Stimulated activated CD4-positive, alpha-beta T cell treated with anti-CD3 and anti-CD28 coated beads, Interleukin-12 subunit alpha, Interleukin-12 subunit beta, amount 100 ng/mL, for 48 hours (primary cell): ENCODE measurements at places on chromosomes 13 and 19.

DNA sequence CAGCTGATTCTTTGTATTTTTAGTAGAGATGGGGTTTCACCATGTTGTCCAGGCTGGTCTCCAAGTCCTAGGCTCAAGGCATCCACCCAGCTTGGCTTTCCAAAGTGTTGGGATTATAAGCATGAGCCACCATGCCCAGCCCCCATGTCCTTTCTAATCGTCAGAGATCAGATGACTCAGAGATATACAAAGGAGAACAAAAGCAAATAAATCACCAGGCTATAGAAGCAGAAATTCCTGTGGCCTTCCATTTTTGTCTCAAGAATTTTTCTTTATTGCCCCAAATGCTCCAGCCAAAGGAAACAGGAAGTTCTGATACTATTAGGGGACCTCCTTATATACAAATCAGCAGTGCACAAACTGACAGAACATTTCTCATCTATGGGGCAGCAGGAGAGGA lies 207.8 kb downstream of the RFC3 start:
- DNase-seq: no peak

DNA sequence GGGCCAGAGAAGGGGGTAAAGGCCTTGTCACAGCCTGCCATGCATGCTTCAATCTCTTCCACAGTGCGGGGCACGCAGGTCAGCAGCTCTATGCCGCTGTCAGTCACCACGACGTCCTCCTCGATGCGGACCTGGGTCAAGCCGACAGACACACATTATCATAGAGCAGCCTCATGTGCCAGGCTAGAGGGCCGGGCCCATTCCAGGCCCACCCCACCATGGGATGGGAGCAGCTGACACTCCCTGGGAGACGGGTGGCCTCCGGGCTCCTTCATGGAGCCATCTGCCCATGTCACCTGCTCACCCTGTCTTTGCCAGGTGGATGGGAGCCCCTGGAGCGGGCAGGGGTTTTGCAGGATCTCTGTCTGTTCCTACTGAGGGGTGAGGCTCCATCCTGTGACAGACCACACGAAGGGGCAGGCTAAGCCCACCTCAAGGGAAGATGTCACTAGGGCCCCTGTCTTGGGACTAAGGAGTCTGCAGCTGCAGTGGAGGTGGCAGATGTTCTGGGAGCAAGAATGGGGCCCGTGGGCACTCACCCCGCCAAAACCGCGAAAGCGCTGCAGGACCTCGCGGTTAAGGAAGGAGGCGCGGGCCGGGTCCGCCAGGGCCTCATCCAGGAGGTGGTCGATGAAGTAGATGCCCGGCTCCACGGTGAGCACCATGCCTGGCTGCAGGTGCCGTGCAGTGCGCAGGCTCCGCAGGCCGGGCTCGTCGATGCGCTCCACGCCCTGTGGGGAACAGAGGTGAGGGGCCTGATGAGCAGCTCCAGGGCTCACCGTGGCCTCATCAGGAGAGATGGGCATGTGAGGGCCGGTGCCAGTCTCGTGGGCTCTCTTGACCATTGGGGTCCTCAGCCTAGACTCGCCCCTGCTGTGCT lies 14.1 kb downstream of the CEBPG start:
- no peak for DNase-seq

GRCh38 chr13:80560609-80561008 lies 219.7 kb upstream of the SPRY2 start:
- DNase-seq: no peak

DNA sequence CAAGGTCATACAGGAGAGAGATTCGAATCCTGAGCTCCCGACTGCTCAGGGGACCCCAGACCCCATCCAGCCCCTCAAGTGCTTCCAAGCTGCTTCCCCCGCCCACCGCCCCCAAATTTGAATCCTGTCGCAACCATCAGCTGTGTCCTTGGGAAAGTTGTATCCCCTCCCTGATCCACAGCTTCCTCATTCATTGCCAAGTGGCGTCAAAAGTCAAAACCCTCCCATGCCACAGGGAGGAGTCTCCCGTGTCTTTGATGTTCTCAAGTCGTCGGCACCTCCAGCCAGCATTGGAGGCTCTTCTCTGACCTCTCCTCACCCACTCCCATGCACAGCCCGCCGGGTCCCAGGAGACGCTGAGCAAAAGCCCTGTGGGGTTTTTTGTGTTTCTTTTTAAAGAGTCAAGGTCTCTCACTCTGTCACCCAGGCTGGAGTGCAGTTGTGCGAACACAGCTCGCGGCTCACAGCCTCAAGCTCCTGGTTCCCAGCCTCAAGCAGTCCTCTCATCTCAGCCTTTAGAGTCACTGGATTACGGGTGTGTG lies 2.8 kb upstream of the IFI30 start:
- DNase-seq: no peak

- no peak for DNase-seq
Observed at GRCh38 chr13:32001154-32001768, 30.3 kb upstream of the FRY start.

GRCh38 chr13:102325321-102325720 lies 76.5 kb downstream of the FGF14 start:
- DNase-seq: no peak

DNA sequence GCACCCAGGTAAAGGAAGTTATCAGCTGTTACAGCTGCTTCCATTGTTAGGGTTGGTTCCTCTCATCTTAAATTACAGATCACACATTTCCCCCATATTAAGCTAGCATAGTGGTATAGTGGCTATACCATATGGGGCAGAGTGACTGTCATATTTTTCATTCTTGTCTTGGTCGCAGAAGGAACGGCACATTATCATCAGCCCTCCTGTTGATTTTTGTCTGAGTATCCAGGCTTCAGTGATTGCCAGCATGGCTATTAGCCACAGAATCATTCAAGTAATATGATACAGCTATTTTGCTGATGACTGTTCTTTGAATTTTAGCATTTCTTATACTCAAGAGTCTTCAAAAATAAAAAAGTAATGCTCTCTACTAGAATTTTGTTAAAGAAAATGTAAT lies 240.9 kb downstream of the LIG4 start:
- DNase-seq: no peak

DNA sequence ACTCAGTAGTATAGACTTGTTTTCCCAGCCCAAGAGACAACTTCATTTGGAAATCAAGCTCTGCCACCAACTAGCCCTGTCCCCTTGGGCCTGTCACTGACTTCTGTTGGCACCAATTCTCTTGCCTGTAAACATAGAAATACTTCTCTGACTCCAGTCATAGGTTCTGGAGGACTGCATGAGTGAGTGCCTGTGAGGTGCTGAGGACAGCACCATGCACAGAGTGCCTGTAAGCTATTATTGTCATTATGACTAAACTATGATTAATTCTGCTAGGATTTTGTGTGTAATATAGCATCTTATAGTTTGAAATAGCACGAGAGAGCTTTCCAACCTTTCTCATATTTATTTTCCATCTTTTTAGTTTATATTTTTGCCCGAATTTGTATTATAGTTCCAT lies 247.9 kb downstream of the MYO16 start:
- DNase-seq: no peak

DNA sequence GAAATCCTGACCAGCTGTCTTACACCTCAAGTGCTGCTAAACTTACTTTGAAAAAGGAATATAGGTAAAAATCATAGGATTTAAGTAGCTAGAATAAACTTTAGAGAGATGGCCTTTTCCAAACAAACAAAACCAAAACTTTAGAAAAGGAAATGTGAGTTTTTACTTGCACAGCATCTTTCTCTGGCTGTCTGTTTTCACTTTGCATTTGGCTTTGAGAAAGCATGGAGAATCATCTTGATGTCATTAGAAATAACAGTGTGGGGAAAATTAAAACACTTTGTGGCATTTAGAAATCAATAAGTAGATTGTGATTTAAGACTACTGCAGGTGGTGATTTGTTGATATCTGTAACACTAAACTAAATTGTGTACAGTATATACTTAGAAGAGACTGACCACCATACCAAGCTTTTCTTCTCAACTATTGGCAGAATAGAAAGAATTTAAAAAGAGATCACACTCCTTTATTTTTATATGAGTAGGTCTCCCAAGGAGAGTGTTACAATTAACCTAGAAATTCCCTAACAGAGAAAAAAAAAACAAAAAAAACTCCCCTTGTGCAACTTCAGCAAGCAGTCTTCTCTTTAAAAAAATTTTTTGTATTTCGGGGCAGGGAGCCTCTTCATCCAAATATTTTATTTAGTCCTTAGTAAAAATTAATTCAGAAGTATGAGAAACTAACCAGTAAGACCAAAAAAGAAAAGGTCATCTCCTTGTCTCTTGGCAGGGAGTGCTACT lies 6.1 kb downstream of the WDFY2 start:
- DNase-seq: no peak

GRCh38 chr19:41808663-41809566 lies 12.5 kb downstream of the CEACAM3 start:
- no peak for DNase-seq

DNA sequence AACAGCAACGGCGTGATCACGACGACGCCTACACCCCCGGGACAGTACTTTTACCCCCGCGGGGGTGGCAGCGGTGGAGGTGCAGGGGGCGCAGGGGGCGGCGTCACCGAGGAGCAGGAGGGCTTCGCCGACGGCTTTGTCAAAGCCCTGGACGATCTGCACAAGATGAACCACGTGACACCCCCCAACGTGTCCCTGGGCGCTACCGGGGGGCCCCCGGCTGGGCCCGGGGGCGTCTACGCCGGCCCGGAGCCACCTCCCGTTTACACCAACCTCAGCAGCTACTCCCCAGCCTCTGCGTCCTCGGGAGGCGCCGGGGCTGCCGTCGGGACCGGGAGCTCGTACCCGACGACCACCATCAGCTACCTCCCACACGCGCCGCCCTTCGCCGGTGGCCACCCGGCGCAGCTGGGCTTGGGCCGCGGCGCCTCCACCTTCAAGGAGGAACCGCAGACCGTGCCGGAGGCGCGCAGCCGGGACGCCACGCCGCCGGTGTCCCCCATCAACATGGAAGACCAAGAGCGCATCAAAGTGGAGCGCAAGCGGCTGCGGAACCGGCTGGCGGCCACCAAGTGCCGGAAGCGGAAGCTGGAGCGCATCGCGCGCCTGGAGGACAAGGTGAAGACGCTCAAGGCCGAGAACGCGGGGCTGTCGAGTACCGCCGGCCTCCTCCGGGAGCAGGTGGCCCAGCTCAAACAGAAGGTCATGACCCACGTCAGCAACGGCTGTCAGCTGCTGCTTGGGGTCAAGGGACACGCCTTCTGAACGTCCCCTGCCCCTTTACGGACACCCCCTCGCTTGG lies 966 bp downstream of the JUNB start:
- DNase-seq: peak; percentile 74

- DNase-seq: no peak
Observed at GRCh38 chr13:73450583-73450982, 391.8 kb downstream of the KLF5 start.

DNA sequence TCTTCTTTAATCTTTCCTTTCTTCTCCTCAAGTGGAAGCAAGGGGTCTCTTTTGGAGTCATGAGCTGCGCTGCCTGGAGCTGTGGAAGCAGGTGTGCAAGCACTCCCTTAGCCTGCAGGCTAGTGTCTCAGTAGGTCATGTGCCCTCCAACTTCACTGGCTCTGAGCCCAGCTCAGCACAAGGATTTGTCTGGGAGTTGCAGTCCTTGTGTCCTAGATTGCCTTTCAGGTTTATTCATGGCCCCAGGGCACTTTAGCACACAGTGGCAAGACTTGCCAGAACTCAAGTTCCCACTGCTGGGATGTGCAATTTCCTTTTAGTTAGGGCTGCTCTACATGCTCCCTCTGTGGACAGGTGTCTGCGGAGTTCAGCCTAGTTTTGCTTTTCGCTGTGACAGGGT lies 211.7 kb downstream of the LIG4 start:
- no peak for DNase-seq

- DNase-seq: no peak
Observed at GRCh38 chr19:10195199-10195519, 406 bp upstream of the DNMT1 start.

DNA sequence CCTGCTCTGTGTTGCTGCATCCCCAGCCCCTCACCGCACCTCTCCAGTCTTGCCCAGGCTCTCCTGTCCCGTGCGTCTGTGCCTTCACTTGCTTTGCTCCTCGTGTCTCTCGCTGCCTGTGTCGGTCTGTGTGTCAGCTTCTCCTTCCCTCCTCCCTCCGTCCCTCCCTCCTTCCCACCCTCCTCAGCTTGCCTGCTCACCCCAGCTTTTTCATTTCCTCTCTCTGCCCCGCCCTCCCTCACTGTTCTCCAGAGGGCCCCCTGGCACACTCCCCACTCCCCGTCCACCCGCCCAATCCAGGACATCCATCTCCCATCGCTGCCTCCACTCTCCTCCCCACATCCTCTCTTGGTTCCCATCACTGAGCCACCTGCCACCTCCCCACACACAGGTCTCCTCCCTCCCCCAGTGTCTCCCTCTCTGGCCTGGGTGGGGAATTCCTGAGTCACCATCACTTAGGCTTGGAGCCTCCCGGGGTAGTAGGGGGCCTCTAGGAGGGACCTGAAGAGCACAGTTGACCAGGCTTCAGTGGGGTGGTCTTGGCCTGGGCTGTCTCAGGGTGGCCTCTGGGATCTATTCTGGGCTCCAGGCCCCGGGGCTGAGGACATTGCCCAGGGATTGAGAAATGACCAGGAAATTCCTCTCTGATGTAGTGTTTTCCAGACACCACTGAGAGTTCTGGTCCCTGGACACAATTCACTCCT lies at the start of gene PTGIR:
Gene PTGIR (minus strand): TSS at position 132 of the 704 bp plus-strand sequence. CDS start 864 bp downstream, outside the sequence.
- no peak for DNase-seq

GRCh38 chr13:112961457-112962369 lies 7.3 kb upstream of the MCF2L start:
- no peak for DNase-seq

DNA sequence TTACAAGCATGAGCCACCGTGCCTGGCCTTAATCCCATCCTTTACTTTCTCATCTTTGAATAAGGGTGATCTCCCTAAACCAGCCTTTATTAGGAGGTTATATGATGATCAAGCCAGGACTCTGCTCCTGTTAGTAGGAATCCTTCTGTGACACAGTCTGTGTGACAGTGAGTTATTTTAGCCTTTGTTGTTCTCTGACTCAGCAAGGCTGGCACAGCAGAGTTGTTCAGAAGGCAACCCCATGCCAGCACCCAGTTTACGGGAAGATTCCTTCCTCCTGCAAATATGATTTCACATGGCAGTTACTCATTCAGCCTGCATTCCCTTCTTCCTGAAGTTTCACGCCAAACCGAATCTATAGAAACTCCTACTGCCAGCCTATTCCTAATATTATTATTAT lies 10.5 kb upstream of the MIER2 start:
- no peak for DNase-seq

- no peak for DNase-seq
Observed at GRCh38 chr13:99367663-99368448, 60.7 kb upstream of the GPR183 start.

DNA sequence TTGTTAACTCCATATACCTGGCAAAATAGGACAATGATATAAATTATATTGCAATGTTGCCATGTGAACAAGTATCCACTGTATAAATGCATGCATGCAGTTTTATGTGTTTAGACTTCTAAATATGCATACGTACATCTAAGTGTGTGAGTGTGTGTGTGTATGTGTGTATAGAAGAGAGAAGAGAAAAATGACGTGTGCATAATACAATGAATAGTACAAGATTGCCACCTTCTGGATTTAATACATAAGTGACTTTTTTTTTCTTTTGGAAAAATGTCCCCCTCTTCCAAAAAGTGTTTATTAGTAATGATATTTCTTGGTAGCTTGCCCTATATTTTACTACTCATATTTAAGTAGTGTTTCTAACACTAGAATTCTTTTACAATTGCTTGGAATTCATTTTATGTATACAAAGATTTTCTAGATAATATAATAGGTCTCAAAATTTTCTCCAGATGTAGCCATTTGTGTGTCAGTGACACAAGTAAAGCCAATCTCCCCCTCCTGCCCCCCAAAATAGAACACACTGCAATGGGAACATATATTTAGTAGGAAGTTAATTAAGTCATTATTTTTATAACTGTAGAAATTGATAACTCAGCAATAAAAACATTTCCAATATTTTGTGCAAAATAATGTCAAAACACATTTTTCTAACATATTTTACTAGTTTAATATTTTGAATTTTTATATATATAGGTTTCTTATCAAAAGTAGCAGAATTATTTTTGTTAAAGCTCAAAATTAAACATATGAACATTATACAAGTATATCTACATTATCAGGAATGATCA lies 783.3 kb upstream of the ATXN8OS start:
- no peak for DNase-seq
